ENCODE measurements at places on chromosomes 6 and 20. TPM values are rescaled to one million over a fixed set of nuclear protein-coding genes. Genes with fewer than 3 reads are reported as not detected.

The SNX14 gene
- total RNA-seq: 78.8 TPM

The NELFE gene
- 81.9 TPM for total RNA-seq

The CGA gene
- total RNA-seq: not detected

The RAET1L gene
- not detected for total RNA-seq

The PGC gene
- total RNA-seq: not detected

Measured in hair follicle dermal papilla cell (primary cell).